ENCODE measurements at places on chromosomes 4 and X.

DNA sequence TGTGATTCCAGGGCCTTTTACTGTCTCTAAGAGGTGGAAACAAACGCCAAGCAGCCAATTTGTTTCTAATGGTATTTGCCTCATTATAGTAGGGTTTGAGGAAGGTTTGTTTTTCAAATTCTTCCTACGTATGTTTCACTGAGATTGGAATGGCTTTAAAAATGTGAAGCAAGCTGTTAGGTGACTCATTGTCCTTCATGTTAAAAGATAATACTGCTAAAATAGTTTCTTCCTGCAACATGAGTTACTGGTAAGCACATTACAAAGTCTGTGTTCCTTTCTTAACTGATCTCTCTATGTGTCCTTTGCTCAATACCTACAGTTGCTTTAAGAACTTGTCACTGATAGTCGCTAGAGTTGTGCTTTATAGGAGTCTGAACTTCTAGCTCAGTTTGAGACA, 1183.9 kb downstream of the RPA4 start:
- DNase-seq, result no peak

GRCh38 chr4:152128356-152128755, 367.5 kb upstream of the GATB start:
- DNase-seq, result no peak

- DNase-seq, result no peak
Measured at GRCh38 chr4:165293061-165293460, 34.4 kb upstream of the MSMO1 start.

- no peak for DNase-seq
Measured at GRCh38 chr4:33724685-33725084, 2519.6 kb downstream of the ARAP2 start.

GRCh38 chrX:130082244-130083106, 27.8 kb downstream of the ELF4 start:
- peak; percentile 34 for DNase-seq

DNA sequence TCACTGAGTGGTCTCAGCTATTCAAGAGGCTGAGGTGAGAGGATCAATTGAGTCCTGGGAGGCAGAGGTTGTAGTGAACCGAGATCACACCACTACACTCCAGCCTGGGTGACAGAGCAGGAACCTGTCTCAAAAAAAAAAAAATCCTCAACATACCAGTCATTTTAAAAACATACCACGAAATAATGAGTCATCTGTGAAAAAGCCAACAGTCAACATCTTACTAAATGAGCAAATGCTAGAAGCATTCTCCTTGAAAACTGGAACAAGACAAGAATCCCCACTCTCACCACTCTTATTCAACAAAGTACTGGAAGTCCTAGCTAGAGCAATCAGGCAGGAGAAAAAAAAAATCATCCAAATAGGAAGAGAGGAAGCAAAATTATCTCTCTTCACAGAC, 104.0 kb upstream of the ARHGEF9 start:
- no peak for DNase-seq

DNA sequence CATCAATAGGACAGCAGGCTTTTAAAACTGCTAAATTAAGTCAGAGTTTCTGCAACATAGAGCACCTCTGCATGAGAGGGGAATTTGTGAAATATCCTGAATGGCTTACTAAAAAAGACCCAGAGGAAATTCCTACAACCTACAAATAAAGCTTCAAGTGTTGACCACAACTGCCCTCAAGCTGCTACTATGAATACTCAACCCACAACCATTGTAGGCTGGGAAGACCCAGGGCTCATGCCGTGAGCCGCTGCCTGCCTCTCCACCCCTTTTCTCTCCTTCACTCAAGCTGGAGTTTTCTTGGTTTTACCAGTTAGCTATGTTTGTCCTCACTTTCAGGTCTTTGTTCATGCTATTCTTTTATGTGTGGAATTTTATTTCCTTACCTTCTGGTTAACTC, 151.6 kb downstream of the EMCN start:
- no peak for DNase-seq

DNA sequence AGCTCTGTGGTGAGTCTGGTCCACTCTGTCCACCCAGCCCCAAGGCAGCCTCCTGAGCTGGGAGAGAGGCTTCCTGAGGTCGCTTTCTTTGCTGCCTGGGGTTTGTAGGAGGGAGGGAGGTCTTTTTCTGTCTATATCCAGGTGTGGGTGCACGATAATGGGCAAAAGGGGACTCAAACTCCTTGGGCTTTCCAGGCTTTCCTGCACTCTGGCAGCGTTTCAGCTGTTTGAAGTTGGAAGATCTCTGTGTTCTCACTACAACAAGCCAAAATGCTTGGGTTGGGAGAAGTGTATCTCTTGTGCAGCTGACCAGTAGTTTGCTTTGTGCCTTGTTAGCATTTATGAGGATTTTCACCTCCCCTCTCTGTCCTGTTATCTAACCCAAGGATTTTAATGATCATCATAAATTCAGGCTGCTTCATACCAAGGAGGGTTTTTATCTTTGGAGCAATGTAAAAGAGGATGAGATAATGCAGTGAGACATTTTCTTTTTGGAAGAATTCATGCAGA, 126.3 kb downstream of the REPS2 start:
- no peak for DNase-seq

GRCh38 chrX:154540897-154541535, 5.6 kb downstream of the G6PD start:
- no peak for DNase-seq

GRCh38 chr4:73763877-73764276, 23.5 kb downstream of the CXCL8 start:
- DNase-seq, result no peak

GRCh38 chr4:9943761-9944160, 77.5 kb downstream of the SLC2A9 start:
- no peak for DNase-seq

DNA sequence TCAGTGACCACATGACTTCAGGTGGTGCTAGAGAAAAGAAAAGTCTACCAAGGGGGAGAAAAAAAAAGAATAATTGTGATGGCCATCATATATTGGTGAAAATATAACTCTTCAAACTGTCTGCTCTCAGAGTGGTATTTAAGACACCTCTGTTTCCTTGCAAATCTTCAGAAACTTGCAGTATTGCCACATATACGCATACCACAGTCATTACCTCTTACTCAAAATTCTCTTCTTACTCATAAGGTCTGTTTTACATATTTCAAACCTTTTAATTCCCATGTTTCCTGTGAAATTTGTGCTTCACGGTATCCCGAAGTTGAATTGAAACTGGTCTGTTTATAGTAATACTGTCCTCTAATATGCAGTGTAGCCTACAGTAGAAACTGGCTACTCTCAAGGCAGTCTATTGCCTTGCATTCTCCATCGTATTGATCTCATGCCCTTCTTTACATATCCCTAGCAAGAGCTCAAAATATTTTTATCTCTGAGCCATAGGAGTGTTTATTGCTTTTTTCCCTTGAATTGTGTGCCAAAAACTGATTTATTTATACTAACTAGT, 34.7 kb upstream of the LHFPL1 start:
- no peak for DNase-seq

- DNase-seq, result no peak
Measured at GRCh38 chr4:152206646-152207377, 329.1 kb downstream of the FBXW7 start.

DNA sequence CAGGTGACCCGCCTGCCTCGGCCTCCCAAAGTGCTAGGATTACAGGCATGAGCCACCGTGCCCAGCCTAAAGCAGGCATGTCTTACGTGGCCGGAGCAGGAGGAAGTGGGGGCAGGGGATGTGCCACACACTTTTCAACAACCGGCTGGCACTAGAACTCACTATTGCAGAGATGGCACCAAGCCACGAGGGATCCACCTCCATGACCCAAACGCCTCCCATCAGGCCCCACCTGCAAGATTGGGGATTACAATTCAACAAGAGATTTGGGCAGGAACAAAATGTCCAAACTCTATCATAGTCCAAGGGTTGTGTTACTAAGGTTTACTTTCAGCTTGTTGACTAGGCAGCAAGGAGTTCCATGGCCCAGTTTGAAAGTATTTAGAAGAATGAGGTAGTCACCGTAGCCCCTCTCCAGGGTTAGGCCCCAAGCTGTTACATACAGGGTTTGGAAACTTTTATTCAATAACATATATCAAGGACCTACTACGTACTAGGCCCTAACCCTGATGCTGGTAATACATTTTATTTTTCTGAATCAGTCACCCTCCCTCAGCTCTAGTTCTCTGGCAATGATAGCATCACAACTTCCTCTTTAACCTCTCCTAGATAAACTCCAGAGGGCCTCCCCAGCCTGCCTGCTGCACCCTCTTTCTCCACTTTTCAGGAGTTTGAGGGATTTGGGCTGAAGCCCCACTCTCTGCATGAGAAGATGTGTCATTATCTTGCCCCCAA, 18.0 kb upstream of the TBC1D14 start:
- DNase-seq, result no peak

- no peak for DNase-seq
Measured at GRCh38 chrX:54808109-54808604, 612 bp downstream of the MAGED2 start.

DNA sequence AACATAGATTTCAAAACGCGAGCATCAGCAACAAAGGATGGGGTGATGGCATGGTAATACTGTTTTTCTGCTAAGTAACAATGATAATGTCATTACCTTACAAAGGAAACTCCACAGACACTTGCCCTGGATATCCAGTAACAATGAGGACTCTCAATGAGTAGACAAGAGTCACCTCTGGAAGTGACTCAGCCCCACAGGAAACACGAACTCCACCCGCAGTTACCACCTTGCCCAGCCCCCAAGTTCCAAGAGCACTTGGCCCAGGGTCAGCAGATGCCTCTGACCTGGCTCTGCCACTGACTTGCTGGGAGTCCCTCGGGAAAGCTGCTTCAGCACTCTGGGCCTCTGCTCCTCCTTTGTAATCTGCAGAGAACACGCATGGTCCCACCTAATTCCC, 110.3 kb upstream of the MAP3K15 start:
- peak; percentile 10 for DNase-seq

Data from activated CD8-positive, alpha-beta memory T cell treated with anti-CD3 and anti-CD28 coated beads for 48 hours (primary cell).